ENCODE measurements at places on chromosomes 12 and 14.

DNA sequence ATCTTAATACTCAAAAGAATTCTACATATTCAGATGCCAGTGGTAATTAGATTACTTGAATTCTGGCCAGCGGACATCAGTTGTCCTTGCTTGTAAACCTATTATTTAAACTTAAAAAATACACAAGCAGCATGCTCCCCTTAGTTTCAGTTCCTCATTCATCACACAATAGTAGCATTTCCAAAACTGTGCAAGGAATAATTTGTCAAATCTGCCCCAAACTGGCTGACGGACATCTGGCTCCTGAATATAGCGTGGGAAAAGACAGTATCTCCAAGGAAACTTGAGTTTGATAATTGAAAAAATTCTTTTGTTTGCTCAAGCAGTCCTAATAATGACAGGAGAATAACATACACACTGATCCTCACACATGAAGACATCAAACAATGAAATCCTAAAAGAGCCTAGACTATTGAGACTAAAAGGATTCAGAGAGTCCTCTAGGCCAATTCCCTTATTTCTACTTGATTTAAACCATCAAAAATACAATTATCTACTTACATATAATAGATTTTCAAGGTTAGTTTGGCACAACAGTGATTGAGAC, 90.4 kb downstream of the KIF21A start:
- no peak for DNase-seq

DNA sequence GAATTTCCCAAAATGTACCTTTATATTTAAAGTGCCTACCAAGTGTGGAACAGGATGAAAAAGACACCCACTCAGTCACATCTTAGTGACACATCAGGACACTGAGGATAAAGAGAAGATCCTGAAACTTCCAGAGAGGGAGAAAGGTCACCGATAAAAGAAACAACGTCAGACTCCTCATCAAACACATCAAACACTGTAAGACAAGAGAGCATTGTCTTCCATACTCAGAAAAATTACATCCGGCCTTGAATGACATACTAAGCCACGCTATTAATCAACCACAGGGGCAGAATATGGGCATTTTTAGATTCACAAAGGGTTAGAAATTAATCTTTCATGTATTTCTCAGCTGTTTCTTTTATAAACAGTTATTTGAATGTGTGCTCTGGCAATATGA, 490.3 kb downstream of the APAF1 start:
- DNase-seq = no peak

GRCh38 chr12:109052097-109052413, 321 bp upstream of the USP30 start:
- DNase-seq = no peak

DNA sequence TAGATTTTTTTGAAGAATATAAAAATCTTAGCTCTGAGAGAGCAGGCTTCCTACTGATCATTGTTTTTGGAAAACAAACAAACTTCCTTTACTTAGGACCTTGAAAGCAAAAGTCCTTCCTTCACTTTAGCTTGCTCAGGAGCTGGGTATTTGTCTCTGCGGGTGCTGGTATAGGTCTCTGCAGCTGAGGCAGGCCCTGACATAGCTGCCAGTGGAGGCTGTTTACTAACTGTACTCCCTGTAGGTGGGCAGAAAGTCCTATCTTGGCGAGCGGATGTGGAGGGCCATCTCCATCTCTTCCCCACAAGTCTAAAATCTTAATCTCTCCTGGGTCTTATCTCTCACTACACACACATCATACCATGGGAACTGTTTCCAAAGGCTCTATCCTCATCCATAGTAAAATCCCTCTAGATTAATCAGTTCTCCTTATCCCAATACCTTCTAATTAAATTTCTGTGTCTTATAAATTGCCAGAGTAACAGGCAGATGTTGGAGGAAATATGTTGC, 4.1 kb upstream of the MIA2 start:
- no peak for DNase-seq

- DNase-seq = no peak
Measured at GRCh38 chr12:131941987-131942341, 7.8 kb upstream of the EP400 start.

- DNase-seq = no peak
Measured at GRCh38 chr14:100849115-100849781, 23.3 kb downstream of the MEG3 start.

DNA sequence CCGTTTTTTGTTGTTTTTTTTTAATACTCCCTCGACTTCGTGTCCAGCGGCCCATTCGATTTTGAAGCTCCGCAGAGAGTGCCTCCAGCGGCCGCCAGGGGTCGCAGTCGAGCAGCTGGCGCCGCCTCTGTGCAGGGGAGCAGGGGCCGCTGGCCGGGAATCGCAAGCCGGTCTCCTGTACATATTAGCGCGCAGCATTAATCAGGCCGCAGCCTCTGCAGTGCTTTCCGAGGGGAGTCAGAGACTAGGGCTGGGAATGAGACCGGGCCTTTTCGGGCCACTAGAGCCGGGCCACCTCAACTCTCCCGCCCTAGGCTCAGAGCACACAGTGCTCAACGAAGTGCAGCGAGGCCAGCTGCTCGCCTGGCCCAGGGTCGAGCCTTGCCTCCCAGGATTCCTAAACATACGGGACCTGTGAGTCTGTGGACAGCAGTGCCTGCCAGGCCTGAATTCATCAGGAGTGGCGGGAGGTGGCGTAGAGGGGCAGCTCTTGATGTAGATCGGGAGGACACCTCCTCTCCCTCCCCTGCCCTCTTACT, 81.8 kb downstream of the EMP1 start:
- peak; percentile 29 for DNase-seq

DNA sequence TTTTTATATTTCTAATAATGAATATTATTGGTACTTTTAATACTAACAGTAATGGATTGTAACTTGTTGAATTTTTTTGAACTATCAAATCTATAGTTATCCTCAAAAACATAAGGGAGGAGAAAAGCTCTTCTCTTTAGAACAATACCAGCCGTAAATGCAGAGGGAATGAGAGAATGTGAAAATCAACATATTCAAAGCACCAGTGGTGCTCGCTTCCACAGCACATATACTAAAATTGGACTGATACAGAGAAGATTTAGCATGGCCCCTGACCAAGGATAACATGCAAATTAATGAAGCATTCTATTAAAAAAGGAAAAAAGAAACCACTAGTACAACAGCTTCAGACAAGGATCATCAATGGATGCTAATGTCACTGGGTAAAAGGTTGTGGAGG, 15.8 kb downstream of the R3HDM2 start:
- DNase-seq = no peak

GRCh38 chr14:49636866-49637265, 1.8 kb upstream of the DNAAF2 start:
- no peak for DNase-seq

GRCh38 chr12:101620762-101621133, 26.0 kb downstream of the MYBPC1 start:
- DNase-seq = no peak

DNA sequence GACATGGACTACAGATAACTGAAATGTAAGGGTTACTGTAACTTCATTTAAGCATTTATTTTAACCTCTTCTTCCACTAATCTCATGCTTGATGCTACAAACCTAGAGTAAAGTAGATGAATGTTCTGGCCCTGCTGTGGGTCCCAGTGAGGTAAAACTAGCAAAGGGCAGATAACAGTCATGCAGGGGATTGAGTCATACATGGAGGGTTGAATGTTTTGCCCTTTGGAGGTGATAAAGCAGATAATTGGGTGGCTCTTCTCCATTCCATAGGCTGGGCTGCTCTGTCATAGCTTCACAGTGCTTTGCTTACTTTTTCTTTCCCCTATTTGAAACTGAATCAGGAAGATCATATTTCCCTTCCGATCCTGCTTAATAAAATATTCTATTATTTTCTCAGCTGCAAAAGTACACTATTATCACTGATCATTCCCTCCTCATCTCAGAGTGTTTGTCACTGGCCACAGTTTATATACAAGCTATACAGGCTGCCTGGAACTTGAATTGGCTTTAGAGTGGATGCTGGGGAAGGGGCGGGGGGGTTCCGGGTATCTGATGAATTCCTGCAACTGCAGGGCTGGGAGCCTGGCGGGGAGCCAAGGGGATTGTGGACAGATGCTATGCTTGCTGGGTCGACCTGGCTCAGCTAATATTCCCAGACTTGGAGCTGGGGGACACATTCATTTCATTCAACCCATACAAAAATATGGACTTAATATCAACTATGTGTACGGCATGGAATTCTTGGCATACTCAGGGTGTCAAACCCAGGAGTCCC, 235.1 kb downstream of the NRXN3 start:
- DNase-seq = no peak

GRCh38 chr14:65302571-65303189, 109.8 kb upstream of the FUT8 start:
- DNase-seq = no peak

GRCh38 chr14:72792051-72792788, 101.7 kb downstream of the DPF3 start:
- no peak for DNase-seq

- no peak for DNase-seq
Measured at GRCh38 chr12:19997656-19998400, 370.5 kb upstream of the PDE3A start.

DNA sequence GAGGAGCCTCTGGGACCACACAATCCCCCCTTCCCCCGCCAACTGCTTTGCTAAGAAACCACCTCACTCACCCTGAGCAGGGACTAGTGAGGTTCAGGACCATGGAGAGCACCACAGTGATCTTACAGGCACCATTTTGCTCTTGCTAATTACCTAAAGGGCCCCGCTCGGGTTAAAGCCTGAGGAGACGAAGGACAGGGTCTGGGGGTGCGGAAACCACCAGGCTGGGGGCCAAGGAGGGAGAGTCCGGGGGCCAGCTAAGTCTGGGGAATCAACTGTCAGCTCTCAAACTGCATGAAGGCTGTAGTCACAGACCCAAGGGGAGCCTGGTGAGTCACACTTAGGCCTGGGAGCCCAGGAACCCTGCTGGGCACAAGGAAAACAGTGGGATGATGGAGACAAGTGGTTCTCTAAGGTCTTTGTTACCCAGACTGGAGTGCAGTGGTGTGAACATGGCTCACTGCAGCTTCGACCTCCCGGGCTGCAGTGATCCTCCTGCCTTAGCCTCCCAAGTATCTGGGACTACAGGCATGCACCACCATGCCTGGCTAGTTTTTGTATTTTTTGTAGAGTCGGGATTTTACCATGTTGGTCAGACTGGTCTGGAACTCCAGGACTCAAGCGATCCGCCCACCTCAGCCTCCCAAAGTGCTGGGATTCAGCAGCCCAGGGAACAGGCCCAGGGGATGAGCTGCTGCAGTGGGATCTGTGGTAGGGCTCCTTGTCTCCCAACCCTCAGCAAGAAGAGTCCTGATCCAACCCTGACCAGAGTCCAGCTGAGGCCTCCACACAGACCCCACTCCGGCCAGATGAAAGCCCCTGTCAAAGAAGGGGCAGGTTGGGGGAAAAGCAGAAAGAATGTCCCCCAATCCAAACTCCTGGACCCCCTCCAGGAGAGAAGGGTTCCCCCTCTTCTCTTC, 98.8 kb downstream of the CALM1 start:
- DNase-seq = no peak

- DNase-seq = no peak
Measured at GRCh38 chr14:70082394-70082793, 106.4 kb downstream of the SLC8A3 start.

- DNase-seq = no peak
Measured at GRCh38 chr12:5441497-5442236, 9.8 kb downstream of the NTF3 start.

DNA sequence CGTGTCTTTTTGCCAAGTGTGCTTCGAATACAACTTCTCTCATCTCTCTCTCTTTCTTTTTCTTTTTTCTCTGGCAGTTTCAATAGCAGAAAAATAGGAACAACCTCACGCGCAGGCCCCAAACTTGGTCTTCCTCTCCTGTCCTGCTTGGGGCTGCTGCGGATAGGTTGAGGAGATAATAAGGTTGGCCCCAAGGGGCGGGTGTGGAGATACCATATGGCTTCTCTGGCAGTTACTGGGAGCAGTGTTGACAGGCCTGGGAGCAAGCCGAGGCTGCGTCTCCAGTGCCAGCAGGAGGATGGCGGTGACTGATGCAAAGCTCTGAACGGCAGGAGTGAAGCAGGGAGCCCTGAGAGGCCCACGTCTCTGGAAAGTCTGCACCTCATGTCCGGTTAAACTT, 89.5 kb upstream of the MANSC4 start:
- no peak for DNase-seq

GRCh38 chr12:1634590-1635191, 5.7 kb downstream of the WNT5B start:
- DNase-seq = peak; percentile 26

DNA sequence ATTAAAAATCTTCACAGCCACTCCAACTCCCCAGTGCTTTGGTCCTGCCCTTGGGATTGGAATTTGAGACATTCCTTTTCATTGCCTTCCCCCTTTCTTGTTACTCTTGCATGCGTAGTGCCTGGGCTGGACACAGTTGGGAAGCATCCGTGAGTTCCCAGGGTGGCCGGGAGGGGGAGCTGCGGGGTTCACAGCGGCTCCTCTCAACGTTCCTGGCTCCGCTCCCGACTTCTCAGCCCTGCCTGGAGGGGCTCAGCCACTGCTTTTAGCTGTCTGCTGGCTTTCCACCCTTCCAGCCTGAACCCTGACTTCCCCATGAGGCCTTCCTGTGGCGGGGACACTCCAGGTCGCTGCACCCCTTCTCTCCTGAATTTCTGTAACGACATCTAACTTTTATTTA, 3.2 kb downstream of the TEX52 start:
- no peak for DNase-seq

DNA sequence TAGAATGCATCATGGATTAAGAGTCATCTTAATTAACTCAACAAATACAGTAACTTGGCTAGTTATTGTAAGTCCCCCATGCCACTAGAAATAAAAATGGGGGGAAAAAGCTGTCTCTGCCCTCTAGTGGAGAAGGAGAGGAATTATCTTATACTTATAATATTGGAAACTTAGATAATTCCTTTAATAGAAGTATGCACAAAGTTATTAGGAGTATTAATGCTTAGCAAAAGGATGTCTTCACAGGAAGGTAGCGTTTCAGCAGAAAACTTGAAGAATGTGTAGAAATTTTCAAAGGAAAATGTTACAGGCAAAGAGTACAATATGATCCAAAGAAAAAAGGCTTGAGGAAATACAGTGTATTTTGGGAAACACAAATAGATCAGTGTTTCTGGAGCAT, 19.8 kb downstream of the OR5AU1 start:
- DNase-seq = no peak

DNA sequence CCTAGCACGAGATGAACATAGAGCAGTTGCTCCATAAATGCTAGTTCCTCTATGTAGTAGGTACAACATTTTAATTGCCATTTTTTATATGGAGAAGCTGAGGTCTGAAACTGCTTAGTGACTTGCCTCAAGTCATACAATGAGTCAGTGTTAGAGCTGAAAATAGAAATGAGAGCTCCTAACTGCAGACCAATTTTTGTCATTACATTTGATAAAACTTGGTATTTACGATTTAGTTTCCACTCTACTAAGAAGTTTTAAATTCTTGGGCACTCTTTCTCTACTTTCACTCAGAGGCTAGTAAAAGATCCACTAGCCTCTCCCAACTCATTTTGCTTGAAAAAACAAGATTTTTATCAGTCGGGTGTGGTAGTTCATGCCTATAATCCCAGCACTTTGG, 8.1 kb upstream of the TMED10 start:
- no peak for DNase-seq

DNA sequence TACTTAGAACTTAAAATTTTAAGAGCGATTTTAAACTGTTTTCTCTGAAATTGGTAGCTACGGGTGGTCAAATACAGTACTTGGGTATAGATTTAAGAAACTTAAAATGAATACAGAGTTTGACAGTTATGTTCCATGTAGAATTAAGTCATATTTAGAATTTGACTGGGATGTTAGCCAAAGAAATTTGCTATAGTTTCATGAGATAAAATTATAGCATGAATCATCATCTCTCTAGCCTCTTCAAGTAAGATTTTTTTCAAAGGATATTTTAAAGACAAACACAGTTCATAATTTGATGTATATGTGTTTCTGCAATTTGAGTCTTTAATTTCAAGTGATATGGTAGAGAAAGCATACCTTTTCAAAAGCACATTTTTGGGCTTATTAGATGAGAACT, 41.0 kb downstream of the ZCRB1 start:
- DNase-seq = no peak
